ENCODE measurements at places on chromosomes 7 and 10.
A peak's percentile ranks its signal among the peaks of the same experiment; 100 is the strongest.

DNA sequence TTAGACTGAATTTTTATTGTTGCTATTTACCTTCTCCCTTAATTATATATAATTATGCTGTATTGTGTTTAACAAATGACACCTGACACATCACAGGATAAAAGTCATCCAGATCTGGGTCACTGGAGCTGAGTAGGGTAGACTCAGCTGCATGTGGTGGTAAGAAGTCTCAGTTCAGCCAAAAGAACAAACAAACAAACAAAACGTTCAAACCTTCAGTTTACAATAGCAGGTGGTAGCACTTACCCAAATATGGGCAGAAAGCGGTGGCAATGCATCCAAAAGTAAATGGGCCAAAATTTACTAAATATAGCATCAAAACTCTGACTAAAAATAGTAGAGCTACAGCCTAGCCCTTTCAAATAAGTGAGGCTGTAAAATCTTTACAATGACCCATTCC is 42.2 kb downstream of the ZWINT start:
- DNase-seq = no peak

- no peak for DNase-seq
Observed at GRCh38 chr10:7906128-7906527, 87.8 kb downstream of the TAF3 start.

- no peak for DNase-seq
Observed at GRCh38 chr7:116356333-116356965, 143.1 kb upstream of the CAV2 start.

- no peak for DNase-seq
Observed at GRCh38 chr10:29914986-29915785, 144.2 kb downstream of the JCAD start.

- peak; percentile 46 for DNase-seq
Observed at GRCh38 chr7:98051118-98051744, 55.4 kb upstream of the LMTK2 start.

DNA sequence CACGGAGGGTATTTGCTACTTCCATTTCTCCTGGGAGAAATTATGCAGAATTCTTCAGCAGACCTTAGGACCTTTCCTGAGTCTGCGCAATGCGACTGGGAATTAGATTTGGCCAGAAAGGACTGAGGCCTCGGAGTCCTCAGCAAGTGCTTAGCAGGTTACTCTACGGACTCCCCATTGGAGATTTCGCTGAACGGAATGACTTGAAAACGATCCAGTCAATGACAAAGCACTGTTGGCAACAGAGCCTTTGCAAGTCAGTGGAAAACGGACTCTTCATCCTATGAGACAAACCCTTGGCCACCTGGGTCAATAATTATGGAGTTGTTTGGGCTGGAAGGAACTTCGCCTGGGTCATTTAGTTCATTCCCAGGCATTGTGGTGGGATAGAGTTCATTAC is 107.4 kb downstream of the FAM204A start:
- no peak for DNase-seq

DNA sequence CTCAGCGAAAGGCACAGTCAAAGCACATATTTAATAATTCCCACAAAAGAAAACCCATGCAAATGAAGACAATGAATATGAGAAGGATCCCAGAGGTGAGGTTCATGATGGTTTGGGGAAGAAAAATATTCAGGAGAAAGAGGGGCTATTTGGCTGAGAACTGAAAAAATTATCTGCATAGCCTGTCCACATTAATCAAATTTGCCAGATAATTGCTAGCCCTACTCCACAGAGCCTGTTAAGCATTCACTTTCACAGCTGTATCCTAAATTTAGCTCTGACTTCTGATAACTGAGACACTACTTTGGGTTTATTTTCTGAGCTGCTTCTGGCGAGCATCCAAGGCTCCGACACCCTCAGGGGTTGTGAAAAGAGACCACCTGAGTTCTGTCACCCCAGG is 176.2 kb downstream of the HERPUD2 start:
- no peak for DNase-seq

DNA sequence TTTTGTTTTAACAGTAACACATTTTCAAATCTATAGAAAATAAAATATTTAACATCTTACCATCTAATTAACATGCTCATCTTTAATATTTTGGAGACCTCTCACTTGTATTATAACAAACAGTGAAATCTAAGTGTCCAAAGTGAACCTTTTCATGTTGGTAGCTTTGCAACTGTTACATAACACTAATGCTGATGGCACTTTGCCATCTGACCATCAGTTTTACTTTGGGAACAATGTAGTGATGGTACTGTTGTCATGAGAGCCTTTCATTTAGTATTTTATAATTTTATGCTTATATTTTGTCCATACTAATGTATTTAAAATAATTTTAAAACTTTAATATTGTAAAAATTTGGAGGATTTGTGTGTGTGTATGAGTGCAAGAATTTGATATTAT is 1017.0 kb upstream of the KCND2 start:
- DNase-seq = no peak

DNA sequence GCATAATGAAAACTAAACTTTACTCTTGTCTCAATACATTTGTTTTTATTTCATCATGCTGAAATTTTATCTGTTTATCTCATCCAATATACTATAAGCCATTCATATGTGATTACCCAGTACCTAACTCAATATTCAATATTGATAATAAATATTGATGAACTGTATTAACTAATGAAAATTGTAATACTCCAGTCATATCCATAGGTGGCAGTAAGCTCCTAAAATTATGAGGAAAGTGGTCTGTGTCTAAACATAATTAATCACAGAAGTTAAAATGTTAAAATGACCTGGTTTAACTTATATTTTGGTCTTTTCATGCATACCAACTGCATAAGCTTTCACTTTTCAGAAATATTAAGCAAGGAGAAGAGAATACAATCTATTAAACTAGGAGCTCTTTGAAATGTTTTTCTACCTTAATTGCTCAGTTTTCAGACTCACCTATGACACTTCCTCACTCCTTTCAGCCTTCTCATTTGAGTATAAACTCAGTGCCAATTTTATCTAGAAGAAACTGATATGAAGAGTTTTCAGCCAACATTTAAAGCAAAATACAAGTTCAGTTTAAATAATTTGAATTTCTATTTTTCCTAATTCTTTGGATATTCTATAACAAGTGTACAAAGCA is 30.5 kb upstream of the VWDE start:
- DNase-seq = no peak

DNA sequence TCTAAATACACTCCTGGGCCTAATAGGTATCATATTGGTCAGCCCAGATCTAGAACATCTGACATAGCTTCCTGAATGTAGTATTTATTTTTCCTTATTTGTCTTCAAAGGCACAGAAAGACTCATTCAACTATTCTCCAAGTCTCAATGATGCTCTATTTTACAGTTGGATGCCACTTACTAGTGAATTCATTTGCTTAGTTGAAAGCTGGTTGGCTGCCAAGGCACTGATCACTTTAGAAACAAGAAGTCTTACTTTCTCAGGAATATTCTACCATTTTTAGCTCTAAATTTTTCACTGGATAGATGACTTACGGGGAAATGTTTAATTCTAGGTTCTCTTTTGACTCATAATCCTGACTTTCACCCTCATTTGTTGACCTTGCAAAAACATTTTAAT is 863.4 kb downstream of the SORCS1 start:
- DNase-seq = no peak

DNA sequence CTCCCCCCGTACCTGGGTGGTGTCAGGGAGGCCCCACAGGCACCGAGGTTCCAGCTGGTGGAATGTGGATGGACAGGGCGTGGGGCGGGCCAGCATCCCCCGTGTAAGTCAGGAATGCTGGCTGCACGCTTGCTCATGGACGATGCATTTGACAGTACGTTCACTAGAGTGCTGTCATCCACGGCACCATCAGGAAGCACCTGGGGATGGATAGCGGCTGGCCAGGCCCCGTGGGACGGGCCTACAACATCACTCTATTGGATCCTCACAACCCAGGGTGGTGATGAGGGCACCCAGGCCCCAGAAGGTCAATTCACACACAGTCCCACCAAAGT is 63.6 kb downstream of the INSIG1 start:
- no peak for DNase-seq

GRCh38 chr10:64484811-64485330 is 963.7 kb downstream of the REEP3 start:
- no peak for DNase-seq

DNA sequence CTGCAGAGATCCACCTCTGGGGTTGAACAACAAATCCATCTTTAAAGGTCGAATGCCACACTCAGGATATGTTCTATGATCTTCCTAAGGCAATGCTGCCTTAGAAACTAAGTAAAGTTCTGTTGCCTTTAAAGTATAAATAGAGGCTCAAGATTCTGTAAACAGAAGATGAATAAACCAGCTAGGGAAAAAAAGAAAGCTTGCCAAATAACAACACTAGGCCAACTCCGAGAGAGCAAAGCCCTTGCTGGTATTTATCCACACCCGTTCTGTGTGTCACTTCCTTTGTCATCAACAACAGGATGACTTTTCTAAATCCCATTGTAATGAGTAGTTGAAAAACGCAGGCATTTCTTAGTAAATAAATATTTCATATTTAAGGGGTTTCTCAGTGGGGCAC is 330.0 kb upstream of the GLI3 start:
- no peak for DNase-seq

GRCh38 chr7:77954773-77955555 is 156.4 kb downstream of the PHTF2 start:
- no peak for DNase-seq

DNA sequence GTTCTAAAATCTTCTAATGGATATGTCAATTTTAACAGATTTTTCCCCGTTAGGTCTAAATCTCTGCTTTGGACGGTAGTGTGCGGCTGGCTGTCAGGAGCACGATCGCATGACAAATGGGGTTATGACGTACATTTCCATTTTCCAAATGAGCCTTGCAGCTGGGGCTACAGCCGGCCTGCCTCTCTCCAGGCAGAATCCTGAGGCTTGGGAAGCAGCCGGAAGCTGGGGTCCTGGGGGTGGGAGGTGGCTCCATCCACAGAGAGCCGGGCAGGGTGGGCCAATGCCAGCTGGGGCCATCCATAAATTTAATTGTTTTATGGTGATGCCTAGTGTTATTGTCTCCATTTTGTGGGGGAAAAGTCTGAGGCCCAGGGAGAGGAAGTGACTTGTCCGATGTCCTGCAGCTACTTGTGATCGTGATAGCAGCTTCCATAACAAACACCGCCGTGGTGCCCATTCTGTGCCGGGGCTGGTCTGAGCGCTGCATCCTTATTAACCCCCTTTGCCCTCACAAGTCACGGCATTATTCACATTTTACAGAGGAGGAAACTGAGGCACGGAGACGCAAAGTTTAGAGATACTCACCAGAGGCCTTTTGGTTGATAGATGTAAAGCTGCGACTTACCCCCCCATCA is 53.0 kb upstream of the EBF3 start:
- no peak for DNase-seq

- no peak for DNase-seq
Observed at GRCh38 chr7:94530109-94530508, 20.5 kb downstream of the CASD1 start.

GRCh38 chr7:158246272-158246959 is 341.2 kb downstream of the PTPRN2 start:
- DNase-seq = no peak

GRCh38 chr7:148623586-148624282 is 33.2 kb downstream of the C7orf33 start:
- no peak for DNase-seq

DNA sequence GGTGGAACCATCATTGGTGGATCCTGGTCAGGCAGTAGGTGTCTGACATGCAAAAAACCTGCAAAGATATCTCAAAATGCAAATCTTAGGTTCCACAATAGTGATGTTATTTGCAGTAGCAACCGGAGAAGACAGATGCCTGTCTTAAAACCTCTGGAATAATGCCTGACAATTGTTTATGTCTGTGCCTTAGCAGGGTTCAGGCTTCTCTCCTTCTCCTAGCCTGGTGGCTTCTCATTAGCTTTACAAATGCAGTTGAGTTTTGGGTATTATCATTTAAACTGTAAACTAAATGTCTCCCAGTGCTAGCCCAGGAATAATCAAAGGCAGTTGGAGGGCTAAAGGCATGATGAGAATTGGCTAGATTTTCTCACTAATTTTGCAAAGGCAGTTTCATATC is 146.3 kb upstream of the NRG3 start:
- DNase-seq = no peak

GRCh38 chr10:62044566-62044965 is 143.1 kb downstream of the ARID5B start:
- DNase-seq = no peak

- no peak for DNase-seq
Observed at GRCh38 chr7:87456247-87456646, 19.2 kb downstream of the ABCB4 start.

DNA sequence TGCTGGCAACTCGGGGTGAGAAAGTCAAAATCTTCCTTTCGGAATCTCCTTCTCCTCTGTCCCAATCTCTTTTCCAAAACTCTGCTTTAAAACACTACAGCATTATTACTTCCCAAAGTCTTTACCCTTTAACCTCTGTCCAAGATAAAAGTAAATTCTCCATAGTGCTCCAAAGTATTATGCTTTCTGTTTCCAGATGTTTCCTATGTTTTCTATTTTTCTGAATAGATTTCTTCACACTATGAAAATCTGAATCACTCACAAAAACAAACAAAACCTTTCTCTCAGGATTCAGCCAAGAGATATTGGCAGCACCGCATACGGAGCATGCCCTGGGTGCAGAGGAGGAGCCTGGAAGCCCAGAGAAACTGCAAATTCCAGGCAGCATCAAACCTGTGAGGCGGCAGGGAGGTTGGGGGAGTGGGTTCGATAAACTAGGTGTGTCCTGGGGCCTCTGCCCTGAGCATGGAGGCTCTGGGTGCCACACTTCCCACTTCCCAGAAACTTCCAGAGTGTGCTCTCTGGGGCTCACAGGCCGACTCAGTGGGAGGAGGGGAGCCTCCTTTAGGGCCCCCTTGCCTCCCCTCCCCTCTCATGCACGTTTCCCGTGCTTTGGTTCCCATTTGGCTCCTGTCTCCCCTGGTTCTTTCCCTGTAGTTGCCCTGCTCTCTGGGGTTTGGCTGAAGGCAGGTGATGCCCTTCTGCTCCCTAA is 35.6 kb downstream of the VIPR2 start:
- DNase-seq = no peak

DNA sequence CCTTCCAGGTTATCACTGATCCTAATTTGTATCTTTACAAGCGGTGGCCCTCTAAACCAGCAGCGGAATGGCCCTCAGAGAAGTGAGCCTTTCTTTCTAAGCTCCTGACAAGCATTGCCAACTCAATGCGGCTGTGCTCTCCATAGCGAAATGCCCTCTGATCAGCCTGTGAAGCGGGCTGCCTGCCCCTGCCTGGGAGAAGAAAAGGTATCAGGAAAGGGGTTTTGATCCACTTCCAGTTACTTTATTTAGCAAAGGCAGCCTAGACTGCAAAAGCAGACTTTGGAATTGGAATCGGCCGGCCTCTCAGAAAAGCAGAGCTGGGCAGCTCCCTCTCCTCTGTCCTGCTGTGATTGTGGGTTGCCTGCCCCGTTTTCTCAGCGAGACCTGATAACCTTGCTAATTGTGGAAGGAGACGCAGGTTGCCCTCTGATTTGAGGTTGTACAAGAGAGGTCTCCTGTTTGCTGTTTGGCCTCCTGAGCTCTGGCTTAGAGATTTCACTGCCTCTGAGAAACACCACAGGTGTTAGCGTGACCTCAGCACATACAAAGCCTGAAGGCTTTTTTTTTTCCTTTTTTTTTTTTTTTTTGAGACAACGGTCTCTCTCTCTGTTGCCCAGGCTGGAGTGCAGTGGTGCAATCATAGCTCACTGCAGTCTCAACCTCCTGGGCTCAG is 53.9 kb upstream of the SH2B2 start:
- DNase-seq = no peak

Data from activated CD4-positive, alpha-beta T cell treated with anti-CD3 and anti-CD28 coated beads for 4 hours (primary cell).